GM23338 (cell line): ENCODE measurements at places on chromosomes 3 and 15. TPM values are rescaled to one million over a fixed set of nuclear protein-coding genes. Genes with fewer than 3 reads are reported as not detected.

GRCh38 chr3:49493901-49494300 is 23.8 kb downstream of the DAG1 start:
- DNase-seq: no peak

- no peak for DNase-seq
These were observed 24.3 kb upstream of the PTX3 start for GRCh38 chr3:157412323-157412855.

- DNase-seq: no peak
These were observed 124.7 kb upstream of the RAD18 start for GRCh38 chr3:9087831-9088413.

- DNase-seq: peak; percentile 49
These were observed 89.3 kb downstream of the RASA2 start for GRCh38 chr3:141575879-141576743.

- DNase-seq: no peak
These were observed 39.0 kb downstream of the TSC22D2 start for GRCh38 chr3:150447084-150447483.

DNA sequence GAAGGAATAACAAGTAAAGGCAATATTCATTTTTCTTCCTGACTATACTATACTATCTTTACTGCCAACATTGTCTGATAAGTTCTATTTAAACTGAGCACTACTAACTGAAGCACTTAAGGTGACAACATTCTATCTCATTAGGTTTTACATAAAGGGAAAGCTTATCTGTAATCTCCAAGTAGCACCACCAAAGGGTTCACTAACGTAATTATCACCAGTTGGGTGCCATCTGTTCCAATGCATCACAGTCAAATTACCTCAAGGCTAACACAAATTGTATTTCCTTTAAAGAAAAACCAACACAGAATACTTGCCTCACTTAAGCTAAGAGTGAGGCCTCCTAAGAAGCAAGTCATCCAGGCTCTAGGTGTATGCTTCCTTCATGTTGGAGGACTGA is 453.8 kb downstream of the RAP2B start:
- no peak for DNase-seq

GRCh38 chr3:54574906-54575617 is 352.8 kb downstream of the LRTM1 start:
- DNase-seq: no peak

DNA sequence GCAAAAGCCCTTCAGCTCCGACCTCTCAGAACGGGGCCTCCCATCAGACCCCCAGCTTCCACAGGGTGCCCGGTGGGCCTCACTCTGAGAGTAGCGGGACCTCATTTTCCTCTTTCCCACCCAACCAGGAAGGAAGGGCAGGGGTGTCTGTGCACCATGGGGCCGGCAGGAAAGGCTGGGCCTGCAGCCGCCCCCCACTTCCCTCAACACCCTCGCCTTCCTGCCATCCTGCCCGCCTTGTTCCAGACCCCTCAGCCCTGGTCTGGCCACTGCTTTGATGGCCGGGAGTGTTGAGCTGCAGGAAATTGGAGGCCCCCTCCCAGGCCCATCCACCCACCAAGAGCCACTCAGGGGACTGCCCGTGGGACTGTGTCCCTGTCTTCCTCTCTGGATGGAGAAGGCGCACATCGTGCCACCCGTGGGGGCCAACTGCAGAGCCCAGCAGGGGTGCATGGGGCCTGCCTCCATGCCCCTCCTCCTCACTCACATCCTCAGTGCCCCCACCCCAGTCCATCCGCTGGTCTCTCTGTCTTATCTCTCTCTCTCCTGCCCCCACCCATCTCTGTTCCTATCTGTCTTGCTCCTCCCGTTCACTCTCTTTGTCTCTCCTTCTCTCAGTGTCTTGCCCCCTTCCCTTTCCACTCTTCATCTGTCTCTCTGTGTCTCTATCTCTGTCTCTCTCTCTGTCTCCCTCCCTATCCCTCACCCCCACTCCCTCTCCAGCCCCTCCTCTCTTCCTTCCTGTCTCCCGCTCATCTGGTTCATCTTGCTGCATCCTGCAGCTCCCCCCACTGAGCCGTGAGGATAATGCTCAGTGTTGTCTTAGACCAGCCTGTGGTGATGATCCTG is 1.8 kb upstream of the PLXND1 start:
- DNase-seq: peak; percentile 78

DNA sequence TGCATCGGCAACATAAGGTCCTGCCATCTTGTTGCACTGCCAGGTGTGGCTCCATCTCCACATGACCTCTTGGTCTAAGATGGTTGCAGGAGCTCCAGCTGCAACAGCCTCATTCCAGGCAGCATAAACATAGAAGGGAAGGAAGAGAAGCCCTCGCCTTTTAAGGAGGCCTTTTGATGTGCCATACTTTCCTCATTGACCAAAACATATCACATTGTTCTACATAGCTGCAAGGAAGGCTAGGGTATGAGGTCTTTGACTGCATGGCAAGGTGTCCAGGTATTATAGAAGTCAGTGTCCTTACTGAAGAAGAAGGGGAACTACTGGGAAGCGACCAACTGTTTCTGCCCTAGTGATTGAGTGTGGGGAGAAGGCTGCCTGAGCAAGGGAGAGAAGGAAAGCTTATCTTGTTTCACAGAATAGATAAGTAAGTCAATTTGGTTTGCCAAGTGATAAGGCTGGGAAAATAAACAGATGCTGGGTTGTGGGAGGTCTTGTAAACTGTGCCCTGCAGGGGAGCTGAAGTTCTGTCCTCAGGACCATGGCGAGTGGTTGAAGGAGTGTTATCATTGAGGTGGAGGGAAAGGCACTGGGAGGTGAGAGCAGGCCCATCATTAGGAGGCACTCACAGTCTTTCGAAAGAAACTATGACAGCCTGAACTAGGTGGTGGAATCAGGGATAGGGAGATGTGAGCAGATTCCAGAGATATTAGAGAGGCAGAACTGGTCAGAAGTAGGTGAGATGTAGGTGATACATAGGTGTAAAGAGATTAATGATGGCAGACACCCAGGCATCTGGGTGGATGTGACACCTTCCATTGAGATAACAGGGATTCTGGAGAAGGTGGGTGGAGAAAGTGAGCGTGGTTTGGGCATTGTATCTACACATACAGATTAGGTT is 93.8 kb upstream of the IGF1R start:
- DNase-seq: no peak

- DNase-seq: peak; percentile 79
These were observed 61.9 kb upstream of the STXBP5L start for GRCh38 chr3:120846073-120846472.

DNA sequence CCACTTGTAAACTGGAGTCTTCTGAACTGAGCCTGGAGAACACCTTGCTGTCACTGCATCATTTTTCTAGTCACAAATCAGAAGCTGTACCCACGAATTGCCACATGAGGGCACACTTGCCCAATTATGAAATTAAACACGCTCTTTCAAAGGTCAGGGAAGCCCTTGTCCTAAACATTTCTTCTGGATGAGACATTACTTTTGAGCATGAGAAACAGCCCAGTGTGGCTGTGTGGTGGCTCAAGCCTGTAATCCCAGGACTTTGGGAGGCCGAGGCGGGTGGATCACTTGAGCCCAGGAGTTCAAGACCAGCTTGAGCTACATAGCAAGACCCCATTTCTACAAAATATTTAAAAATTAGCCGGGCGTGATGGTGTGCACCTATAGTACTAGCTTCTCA is 27.5 kb upstream of the CFAP161 start:
- DNase-seq: peak; percentile 73

DNA sequence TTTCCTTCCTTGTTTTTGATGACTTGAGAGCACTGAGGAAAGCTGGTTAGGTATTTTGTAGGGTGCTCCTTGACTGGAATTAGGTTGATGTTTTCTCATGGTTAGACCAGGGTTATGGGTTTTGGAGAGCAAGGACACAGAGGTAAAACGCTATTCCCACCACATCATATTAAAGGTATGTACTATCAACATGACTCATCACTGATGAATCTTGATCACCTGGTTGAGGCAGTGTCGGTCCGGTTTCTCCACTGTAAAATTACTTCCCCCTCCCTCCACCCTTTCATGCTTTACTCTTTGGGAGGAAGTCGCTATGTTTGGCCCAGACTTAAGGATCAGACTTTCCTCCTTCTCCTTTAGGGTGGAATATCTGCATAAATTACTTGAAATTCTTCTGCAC is 201.6 kb downstream of the EDEM1 start:
- no peak for DNase-seq

DNA sequence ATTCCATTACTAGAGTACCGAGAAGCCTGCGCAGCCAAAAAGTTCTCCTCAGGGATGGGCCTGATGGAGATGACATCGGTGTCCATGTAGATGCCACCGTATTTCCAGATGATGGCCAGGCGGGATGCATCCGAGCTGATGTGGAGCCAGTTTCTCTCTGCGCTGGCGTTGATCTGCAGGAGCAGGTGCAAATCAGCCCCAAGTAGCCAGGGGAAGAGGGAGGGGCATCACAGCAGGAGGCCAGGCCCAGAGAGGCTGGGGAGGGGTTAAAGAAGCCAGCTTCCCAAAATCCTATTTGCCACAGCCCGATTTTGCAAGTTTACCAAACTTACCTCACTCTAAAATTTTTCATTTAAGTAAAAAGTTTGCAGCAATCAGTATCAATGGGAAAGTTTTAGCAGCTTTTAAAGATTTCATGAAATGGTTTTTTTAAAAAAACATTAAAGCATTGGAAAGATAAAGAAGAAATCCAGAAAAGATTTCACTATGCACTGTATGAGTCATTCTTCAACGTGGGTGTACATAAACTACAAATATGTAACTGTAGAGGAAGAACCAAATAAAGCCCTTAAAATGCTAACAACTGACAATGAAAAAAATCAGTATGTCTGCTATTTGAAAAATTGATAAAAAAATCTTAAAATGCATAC is 7.4 kb downstream of the A4GNT start:
- DNase-seq: no peak

DNA sequence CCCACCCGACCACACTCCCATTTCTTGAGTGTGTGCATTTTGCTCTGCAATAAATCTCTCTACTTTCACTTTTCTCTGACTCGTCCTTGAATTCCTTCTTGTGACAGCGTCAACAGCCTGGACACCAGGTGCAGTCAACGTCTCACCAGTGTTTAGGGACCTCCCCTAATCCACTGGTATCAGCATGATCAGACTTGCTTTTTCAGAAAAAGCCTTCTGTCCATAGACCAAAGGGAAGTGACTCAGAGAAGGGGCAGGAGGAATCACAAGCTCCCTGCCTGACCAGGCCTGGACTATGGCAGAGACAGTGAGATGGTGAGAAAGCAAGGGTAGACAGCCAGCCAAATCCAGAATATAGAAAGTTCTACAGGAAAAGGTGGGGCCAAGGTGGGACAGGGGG is 15.5 kb downstream of the CCR5 start:
- DNase-seq: no peak

DNA sequence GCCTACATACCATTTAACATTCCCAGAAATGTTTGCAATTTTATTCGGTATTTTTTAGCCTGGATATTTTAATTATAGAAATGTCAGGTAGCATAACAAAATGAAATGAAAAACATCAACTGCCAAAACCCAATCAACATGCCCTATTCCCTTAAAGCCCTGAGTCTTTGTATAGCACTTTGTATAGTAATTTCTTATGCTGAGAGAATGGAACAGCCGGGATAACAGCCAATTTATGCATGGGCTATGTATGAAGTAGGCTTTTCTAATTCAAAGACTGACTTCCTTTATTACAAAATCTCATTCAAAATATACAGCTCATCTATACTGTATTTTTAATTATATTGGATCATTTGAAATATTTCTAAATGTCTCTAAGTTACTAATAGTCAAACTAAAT is 513.0 kb upstream of the NAALADL2 start:
- DNase-seq: no peak

DNA sequence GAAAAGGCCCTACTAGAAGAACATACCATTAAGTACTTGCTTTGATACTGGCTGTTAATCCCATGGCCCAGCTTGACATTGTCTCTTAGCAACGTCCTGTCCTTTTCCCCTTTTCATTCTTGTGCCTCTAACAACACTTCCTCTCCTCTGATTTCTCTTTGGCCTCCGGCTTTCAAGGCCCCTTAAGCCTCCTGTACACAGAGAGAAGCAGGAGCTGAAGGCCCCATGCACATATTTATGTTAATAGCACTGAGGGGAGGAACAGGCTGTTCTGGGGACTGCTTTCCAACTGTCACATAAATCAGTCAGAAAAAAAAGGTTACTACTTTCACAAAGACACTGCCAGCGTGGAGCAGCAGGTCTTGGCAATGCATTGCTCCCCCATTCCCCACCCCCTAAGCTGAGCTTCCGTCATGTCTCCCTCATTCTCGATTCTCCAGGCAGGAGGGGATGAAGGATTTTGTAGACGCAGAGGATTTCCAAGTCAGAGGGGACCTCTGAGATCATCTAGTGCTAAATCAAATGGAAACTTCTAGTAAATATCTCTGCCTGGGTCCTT is 257.4 kb upstream of the ADAMTS9 start:
- peak; percentile 72 for DNase-seq

Gene TMEM44
- total RNA-seq: 10.5 and 11.3 TPM in 2 replicates

Gene RARRES1
- total RNA-seq: 0.10 TPM in 1 of 2 replicates, not detected in the other

Gene OR5H1
- not detected in 2 replicates for total RNA-seq

Gene FOXB1
- 3.1 and 4.7 TPM in 2 replicates for total RNA-seq

Gene IL5RA
- total RNA-seq: 0.31 TPM in 1 of 2 replicates, not detected in the other

Gene FBN1
- total RNA-seq: 3.5 and 3.8 TPM in 2 replicates

Gene ISLR
- total RNA-seq: 1.6 TPM in 1 of 2 replicates, not detected in the other

Gene HACL1
- total RNA-seq: 25.9 and 33.5 TPM in 2 replicates

Gene GASK1A
- 11.1 and 16.2 TPM in 2 replicates for total RNA-seq

Gene BCHE
- 0.58 and 0.73 TPM in 2 replicates for total RNA-seq

Gene NR2E3
- 0.62 and 1.3 TPM in 2 replicates for total RNA-seq
